Stimulated activated CD4-positive, alpha-beta T cell treated with anti-CD3 and anti-CD28 coated beads, Interleukin-12 subunit alpha, Interleukin-12 subunit beta, amount 100 ng/mL, for 24 hours (primary cell): ENCODE measurements at places on chromosomes 13 and 19.

DNA sequence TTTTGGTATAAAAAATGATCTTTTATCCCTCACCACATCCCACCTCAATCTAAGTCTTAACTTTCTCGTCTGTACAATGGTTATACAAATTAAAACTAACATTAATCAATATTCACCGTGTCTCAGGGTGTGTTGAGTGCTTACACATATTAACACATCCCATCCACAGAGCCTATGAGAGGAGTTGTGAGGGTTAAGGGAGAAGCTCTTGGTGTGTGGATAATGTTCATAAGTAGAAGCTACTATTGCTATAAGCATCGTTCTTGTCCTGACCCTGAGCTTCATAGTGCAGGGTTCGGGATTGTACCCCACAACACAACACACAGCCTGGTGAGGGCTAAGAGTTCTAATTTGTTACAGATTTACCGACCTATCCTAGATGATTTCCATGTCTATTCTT is 2.5 kb downstream of the FPR3 start:
- DNase-seq: no peak

GRCh38 chr13:73598020-73598712 is 536.0 kb downstream of the KLF12 start:
- DNase-seq: no peak

DNA sequence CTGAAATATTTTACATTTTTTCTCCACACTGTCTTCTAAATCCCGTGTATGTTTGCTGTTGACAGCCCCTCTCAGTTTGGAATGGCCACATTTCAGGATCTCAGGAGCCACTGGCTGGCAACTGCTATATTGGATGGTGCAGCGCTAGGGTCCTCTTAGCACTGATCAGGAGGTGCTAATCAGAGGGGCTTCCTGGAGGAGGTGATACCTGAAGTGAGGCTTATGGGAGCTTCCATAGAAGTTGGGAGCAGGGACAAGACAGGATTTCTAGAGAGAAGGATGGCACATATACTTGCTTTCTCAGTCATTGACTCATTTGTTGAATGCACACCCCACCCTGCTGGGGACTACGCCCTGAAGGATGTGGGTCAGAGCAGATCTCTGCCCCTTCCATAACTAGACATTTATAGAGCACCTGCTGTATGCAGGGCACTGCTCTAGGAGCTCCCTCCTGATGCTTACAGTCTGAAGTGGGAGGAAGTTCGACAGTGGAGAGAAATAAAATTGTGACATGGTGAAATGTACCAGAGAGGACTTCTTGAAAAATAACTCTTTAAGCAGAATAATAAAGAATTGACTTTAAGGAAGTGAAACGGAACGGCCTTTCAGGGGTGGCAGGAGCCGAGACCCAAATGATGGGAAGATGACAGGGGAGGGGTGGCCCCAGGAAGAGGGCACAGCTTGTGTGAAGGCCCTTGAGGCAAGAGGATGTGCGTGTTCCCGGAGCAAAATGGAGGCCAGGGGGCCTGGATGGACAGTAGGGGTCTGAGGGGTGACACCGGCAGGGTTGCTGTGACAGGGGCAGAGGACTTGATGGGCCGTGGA is 13.1 kb downstream of the AP2A1 start:
- DNase-seq: no peak

GRCh38 chr19:41232686-41233085 is 13.7 kb downstream of the AXL start:
- no peak for DNase-seq

- no peak for DNase-seq
Measured at GRCh38 chr13:113562844-113563243, 21.7 kb upstream of the TFDP1 start.

DNA sequence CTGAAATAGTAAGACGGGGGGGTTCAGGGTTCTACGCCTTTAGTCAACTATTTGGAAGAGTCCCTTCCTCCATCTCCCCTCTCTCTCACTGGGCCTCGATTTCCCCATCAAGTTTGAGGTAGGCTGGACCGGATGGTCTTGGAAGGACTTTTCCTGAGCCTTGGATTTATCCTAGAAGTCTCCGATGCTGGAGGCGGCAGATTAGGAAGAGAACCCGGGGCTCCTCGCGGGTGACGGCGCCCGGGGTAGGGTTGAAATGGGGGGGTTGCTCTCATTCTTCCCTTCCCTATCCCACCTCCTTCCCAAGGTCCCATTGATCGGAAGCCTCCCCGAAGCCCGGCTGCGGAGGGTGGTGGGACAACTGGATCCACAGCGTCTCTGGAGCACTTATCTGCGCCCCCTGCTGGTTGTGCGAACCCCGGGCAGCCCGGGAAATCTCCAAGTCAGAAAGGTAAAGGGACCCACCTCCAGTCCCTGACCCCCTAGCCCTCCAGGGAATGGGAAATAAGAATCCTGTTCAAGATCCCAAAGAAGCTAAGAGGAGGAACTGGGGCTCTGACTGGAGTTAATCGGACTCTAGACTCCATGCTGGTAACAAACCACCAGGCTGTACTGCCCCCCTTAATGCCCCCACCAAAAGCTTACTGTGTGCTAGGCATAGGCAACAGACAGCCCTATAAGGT is 781 bp downstream of the QPCTL start:
- peak; percentile 82 for DNase-seq

- DNase-seq: no peak
Measured at GRCh38 chr13:113065406-113066141, 40.0 kb upstream of the F7 start.

DNA sequence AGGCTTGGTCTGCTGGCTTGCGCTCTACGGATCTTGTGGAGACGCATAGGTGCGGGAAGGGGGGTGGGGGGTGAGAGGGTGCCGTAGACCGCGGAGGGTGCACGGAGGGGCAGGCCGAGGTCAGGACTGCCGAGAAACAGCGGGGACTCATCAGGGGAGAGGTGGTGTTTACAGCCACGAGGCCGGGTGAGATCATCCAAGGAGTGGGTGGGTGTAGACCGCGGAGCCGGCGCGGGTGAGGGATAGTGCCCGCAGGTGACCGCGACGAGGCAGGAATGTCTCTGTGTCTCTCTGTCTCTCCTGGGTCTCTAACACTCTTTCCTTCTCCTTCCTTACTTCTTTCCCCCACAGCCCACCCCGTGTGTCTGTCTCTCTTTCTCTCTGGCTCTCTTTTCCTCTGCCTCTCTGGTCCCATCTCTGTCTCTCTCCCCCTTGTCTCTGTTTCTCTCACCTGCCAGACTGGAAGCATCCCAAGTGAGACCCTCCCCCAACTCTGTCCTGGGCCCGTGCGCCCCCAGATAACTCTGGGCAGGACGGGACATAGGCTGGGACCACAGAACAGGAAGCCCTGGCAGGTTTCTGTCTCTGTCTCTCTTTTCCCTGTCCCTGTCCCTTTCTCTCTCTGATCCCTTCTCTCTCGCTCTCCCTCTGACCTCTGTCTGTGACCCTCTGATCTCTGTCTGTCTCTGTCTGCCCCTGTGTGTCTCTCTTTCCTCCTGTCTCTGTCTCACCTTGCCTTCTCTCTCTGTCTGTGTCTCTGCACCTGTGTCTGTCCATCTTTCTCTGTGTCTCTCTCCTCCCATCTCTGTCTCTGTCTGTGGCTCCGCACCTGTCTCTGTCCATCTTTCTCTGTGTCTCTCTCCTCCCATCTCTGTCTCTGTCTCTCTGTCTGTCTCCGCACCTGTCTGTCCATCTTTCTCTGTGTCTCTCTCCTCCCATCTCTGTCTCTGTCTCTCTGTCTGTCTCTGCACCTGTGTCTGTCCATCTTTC is 1.8 kb upstream of the KLK4 start:
- DNase-seq: no peak

- DNase-seq: no peak
Measured at GRCh38 chr13:18943721-18944391, 237.8 kb downstream of the TUBA3C start.

DNA sequence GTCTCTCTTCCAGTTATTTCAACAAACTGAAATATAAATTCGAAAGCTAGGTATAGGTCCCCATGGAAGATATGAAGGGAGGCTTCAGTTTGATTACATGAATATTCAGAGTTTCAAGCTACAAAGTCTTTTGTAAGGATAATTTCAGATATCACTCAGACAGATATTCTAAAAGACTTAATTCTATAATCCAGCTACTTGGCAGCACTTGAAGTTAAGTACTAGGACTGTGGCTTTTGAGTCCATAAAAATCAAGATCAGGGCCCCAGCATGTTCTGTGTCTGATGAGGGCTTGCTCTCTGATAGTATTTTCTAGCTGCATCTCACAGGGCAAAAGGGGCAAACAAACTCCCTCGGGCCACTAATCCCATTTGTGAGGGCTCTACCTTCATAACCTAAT is 160.6 kb upstream of the IRS2 start:
- DNase-seq: no peak

DNA sequence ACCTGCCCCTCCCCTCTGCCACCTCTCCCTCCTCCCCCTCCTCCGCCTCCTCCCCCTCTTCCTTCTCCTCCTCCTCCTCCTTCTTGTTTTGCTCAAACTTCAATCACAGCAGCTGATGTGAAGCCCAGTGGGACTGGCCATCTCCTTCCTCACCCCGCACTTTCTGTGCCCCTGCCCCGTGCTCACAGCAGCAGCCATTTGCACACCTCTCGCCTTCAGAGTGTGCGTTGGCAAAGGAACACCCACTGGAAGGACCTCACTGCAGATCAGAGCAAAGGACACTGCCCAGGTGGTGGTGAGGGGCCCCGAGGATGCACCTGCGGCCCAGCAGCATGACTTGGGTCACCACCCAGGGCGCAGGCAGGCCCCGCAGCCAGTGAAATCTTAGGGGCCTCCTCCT is 98.8 kb downstream of the SOX1 start:
- DNase-seq: no peak

DNA sequence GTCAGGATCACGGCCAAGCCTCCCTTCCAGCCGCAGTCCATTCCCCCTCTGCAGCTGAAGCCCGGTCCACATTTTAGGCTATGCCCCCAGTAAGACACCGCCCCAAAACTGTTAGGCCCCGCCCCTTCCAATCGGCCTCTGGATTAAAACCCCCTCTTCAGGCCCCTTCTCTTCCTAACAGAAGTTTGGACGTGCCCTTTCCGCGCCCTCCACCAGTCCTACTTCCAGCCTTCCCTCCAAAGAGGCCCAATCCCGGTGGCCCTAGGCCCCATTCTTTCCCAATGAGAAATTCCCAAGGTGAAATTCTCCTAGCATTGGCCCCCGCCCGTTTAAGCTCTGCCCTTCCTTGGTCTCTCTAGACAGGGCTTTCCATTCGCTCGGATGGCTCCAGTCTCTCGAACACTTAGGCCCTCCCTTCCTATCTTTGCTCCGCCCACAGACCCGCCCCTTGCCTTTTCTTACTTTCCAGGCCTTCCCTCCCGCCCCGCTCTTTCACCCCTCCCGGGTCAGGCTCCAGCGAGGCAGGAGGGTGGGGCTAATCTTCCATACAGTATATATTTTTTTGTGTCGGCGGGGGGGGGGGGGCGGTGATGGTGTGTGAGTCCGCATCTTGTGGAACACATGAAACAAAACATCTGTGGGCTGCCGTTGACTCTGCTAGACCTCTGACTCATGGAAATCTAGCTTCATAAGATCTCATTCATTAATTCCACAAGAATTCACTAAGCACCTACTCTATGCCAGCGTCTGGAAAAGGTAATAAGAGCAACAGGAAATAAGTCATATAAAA is 13.6 kb downstream of the LTBP4 start:
- DNase-seq: peak; percentile 99

- DNase-seq: no peak
Measured at GRCh38 chr13:39397226-39397895, 205.6 kb downstream of the LHFPL6 start.

DNA sequence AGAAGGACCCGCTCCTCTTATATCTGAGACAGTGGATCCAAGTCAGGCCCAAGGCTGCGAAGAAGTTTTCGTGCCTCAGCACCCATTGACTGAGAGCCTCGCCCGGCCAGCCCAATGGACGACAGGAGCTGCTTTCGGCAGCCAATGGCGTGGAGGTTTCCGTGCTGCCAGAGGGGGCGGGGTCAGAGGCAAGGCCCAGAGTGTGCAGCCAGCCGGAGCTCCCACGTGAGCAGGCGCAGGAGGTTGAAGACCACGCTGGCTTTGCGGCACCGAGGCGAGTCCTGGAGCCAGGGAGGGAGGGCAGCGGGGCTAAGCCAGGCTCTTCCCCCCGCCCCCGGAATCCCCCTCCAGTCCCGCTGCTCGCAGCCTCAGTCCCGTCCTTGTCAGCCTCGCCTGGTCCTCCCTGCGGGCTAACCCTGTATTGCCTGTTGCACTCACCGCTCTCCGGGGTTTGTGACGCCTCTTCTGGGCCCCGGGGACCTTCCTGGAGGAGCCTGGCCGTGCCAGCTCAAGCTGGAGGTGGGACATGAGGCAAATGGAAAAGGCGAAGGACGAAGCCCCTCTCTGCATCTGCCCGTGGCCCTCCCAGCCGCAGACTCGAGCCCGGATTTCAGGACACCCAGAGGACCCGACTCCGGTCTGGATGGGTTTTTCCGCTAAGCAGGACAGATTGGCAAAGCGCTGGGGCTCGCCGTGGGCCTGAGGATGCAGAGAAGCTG is 1.5 kb downstream of the IFNL4 start:
- peak; percentile 32 for DNase-seq

DNA sequence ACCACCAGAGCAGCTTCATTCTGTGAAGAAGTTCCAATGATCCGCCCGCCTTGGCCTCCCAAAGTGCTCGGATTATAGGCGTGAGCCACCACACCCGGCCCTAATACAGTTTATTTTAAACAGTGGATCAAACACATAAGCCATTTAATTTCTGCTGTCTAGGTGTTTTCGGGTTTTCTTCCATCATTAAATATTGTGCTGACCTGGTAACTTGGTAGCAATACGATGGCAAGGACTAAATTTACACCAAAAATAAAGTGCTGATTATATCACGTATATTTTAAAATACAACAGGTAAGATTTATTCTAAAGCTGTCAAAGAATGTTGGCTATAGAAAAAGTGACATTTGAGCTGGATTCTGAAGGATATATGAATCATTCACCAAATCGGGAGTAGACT is 1.3 kb downstream of the MED4 start:
- DNase-seq: no peak

- DNase-seq: no peak
Measured at GRCh38 chr13:94305463-94305862, 174.0 kb downstream of the DCT start.

DNA sequence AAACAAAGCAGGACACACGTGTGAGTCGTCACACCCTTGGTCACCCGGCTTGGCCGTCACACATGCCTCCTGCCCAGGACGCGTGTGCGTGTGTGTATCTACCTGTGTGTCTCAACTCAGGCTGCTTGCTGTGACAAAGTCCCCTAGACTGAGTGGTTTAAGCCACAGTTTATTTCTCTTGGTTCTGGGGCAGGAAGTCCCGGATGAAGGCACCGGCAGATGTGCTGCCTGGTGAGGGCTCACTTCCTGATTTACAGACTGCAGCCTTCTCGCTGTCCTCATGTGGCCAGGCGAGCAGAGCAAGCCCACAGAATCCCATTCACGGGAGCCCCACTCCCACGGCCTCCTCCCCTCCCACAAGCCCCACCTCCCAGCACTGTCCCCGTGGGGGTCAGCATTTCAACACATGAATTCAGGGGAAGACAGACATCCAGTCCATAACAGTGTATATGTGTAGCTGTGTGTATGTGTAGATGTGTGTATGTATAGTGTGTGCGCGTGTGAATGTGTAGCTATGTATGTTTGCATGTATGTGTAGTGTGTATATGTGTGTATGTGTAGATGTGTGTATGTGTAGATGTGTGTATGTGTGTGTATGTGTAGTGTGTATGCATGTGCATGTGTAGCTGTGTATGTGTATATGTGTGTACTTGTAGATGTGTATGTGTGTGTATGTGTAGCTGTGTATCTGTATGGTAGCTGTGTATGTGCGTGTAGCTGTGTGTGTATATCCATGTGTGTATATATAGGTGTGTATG is 51.5 kb downstream of the MCF2L start:
- no peak for DNase-seq
